Dermis blood vessel endothelial cell (primary cell): ENCODE measurements at places on chromosomes 13 and 19. TPM values are rescaled to one million over a fixed set of nuclear protein-coding genes. Genes with fewer than 3 reads are reported as not detected.

GRCh38 chr19:1252821-1253513 is 4.6 kb downstream of the MIDN start:
- peak; percentile 89 for DNase-seq

GRCh38 chr19:48444129-48444935 is 1.5 kb upstream of the GRWD1 start:
- DNase-seq: no peak

DNA sequence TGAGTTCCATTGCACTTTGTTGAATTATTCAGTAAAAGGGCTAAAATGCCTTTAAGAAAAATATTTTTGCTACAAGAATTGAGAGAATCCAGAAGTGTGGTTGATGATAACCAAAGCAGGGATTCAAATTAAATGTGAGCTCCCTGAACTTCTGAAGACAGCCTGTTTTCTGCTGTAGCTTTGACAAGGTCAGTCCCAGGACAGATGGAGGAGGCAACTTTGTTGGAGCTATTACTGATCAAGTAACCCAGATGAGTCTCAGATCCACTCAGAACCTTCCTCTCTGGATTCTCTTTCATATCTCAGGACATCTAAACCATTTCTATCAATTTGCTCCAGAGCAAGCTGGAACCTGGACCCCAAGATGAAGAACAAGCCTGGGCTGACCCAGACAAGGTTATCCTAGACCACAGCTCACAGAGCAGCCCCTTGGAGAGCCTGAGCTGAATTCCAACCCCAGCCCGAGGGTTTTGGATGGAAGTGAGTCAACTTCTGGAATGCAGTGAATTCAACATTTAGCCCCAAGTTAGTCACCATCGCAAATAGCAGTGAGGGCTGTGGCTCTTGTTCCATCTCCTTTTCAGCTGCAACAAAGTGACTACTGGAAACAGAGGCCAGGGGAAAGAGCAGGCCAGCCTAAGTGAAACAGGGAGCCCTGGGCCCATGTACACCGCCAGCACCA is 137.8 kb upstream of the TSC22D1 start:
- DNase-seq: peak; percentile 88

DNA sequence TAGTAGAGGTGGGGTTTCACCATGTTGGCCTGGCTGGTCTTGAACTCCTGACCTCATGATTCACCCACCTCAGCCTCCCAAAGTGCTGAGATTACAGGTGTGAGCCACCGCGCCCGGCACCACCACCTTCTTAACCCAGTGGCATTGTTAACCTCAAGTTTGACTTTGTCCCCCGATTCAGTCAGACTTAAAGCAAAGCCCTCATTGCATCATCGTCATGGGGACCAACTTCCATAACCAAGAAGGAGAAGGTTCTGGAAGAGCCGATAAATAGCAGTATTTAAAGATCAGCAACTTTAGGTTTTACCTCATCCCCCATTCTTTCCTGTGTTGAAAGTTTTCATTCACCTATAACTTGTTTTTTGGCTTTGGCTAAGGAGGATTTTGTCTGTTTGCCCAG is 6.7 kb upstream of the INAFM1 start:
- DNase-seq: no peak

GRCh38 chr13:90552702-90553101 is 794.8 kb upstream of the MIR17HG start:
- DNase-seq: no peak

- peak; percentile 93 for DNase-seq
Observed at GRCh38 chr19:41144403-41144802, 30.2 kb downstream of the CYP2F1 start.

DNA sequence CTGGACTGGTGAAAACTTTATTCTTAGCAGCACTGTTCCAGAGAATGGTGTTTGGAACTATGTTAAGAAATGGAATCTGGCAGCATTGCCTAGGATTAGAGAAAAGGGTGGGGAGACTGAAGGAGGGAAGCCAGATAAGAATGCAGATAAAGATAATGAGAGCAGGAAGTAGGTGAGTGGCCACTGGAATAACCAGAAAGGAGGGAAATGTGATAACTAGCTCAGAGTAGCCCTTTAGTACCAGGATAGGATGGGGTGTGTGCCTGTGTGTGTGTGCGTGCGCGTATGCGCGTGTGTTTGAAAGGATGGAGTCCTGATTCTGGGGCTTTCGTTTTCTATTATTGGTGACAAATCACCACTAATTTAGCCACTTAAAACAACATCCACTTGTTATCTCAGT is 33.4 kb upstream of the FRY start:
- DNase-seq: no peak

- no peak for DNase-seq
Observed at GRCh38 chr13:47008318-47008717, 111.5 kb upstream of the HTR2A start.

- DNase-seq: peak; percentile 28
Observed at GRCh38 chr19:21483589-21484170, 21.7 kb upstream of the ZNF429 start.

DNA sequence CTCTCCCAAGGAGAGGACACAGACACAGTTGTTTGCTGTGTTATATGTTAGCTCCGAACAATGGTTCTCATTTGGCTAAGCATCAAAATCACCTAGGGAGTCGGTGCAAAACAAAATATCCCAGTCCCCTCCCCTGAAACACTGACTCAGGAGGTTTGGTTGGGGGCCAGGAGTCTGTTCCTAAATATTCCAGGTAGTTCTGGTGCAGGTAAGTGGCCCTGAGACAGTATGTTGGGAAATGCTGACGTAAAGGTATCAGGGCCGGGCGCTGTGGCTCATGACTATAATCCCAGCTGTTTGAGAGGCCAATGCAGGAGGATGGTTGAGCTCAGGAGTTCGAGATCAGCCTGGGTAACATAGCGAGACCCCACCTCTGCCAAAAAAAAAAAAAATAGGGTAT is 2.3 kb upstream of the MAP2K7 start:
- DNase-seq: no peak

DNA sequence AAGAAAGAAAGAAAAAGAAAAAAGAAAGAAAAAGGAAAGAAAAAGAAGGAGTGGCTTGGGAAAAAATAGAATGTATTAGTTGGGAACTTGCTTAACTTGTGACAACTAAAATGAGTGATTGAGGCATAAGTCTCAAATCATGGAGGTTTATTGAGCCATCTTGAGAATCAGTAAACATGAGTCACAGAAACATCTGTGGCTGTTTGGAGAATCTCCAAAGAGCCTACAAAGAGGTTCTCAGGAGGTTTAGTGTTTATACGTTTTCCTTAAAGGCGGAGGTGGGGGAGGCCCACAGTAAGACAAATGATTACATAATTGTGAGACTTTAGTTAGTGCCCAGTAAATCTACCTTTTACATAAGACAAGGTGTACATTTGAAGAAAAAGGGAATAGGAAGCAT is 38.6 kb downstream of the WDR87 start:
- DNase-seq: peak; percentile 30

DNA sequence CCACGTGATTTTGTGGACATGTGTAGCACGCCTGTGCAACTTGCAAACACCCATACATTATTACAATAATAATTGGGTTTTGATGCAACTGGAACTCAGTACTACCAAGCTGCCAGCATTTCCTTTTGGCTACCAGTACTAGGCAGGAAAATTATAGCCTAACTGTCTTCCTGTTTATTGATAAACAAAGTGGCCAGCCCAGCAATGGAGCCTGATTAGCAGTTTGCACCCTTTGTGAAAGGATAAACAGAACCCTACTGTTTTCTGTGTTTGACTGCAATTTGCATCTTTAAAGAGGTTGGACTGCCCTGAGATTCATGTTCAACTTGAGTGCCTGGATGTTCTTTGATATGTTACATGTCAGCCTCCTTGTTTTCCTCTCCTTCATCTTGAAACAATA is 173.9 kb downstream of the ZIC5 start:
- no peak for DNase-seq

DNA sequence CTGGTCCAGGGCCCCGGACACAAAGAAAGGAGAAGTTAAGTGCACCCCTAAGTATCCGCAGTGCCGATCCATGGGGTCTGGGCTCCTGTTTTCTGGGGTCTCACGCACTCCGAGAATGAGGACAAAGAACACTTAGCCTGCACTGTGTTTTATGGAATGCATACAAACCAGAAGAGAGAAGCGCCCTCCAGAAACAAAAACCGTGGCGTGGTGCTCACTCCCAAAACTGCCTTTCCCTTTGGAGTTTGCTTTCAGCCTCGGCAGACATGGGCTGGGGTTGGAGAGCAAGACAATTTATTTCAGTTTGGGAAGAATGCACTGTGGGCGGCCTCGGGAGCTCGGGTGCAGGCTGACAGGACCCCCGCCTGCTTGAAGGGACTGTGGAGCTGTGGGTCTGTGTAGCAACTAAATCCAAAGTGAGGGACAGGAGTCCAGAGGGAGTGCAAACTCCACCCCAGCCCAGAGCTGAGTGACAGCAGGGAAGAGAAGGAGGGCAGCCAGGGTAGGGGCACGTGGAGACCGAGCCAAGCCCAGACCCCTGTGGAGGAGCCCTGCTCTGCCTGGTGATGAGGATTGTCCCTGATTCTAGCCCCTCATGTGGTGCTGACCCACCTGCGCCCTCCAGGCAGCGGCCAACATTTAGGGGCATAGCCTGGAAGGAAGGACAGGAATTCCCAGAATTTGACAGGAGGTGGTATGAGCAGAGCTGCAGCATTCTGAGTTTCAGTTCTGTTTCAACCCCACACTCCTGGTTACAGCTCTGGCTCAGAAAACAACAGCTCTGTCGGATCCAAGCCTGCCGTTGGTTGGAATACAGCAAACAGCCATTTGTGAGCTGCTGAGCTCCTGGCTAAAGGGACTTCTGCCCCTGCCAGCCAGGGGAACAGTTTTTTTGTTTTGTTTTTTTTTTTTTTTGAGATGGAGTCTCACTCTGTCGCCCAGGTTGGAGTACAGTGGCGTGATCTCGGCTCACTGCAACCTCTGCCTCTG is 37.8 kb upstream of the POP4 start:
- DNase-seq: no peak

DNA sequence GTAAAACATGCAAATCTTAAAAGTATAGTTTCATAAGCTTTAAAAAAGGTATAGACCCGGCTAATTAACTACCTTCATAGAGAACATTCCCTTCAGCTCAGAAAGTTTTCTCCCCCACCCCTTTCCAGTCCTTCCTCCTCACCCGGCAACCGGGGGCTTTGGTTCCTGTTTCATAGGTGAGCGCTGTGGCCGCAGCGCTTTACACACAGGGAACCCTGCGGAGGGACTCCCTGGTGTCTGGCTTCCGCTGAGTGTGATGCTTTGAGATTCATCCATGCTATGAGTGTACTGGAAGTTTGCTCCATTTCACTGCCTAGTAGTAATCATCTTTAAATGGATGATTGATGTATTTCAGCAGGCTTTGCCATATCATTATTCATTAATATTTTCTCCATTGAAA is 26.0 kb upstream of the PABPC3 start:
- no peak for DNase-seq

DNA sequence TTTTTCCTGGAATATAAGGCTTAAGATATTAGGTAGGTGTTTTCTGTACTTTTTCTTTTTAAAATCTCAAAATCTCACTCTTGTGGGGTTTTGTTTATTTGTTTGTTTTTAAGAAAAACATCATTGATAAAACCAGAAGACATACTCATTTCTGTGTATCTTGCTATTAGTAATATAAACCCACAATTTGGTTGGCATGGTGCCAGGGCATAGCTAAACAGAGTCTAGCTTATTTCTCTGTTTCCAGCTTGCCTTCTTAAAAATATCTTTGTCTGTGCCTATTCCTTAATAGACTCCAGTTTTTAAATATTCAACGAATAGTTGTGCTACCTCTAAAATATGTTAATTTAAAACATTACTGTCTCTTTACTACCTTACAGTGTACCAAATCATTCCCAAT is 1121.9 kb upstream of the PCDH20 start:
- no peak for DNase-seq

- DNase-seq: no peak
Observed at GRCh38 chr13:22428188-22428828, 752.5 kb upstream of the SGCG start.

- no peak for DNase-seq
Observed at GRCh38 chr13:112000888-112001287, 66.1 kb upstream of the SOX1 start.

- no peak for DNase-seq
Observed at GRCh38 chr13:107043021-107043956, 475.4 kb upstream of the ARGLU1 start.

DNA sequence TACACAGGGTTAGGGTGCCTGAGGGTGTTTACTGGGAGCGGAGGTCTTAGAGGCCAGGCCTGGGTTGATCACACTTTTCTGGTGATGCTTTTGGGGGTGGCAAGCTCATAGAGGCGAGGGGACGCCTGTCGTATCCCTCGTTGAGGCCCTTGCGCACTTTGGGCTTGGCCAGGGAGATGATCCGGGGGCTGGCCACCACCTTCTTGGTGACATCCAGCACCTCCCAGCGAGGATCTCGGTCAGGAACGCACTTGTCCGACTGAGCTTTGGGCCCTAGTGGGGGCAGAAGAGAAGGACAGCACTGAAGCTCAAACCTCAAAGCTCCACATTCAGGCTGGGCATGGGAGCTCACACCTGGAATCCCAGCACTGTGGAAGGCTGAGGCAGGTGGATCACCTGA is 17.6 kb upstream of the MIER2 start:
- no peak for DNase-seq

- DNase-seq: no peak
Observed at GRCh38 chr13:99415014-99415650, 86.1 kb upstream of the TM9SF2 start.

- no peak for DNase-seq
Observed at GRCh38 chr13:92251671-92252210, 853.3 kb downstream of the GPC5 start.

GRCh38 chr13:53439439-53440225 is 411.0 kb downstream of the OLFM4 start:
- DNase-seq: no peak

DNA sequence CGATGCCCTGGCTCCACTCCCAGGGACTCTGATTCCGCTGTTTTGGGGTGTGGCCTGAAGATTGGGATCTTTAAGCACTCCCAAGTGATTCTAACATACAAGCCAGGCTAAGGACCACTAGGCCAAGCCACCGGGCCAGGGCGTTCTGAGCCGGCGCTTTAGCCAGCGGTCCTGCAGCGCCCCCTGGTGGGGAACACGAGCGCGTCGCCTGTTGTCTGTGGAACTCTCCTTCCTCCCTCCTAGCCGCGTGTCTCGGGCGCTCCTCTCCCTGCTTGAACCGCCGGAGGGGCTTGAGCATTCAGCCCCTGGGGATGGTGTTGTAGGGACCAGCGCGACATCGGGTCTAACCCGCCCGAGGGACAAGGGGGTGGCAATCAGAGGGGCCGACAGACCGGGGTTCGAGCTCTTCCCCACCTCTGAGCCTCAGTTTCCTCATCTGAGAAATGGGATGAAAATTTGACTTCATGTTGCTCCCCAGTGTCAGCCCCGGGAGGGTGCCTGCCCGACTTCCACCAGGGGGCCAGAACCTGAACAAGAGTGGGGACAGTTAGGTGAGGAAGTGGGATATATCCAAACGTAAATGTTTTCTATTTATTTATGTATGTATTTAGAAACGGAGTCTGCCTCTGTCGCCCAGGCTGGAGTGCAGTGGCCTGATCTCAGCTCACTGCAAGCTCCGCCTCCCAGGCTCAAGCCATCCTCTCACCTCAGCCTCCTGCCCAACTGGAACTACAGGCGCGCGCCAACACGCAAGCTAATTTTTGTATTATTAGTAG is 18.0 kb upstream of the PNMA8B start:
- DNase-seq: peak; percentile 83

- no peak for DNase-seq
Observed at GRCh38 chr13:25800523-25800922, 251.3 kb downstream of the SHISA2 start.

Gene TLE6
- total RNA-seq: 2.0 and 2.7 TPM in 2 replicates

Gene CCDC169
- 1.0 and 1.2 TPM in 2 replicates for total RNA-seq

Gene NLRP4
- total RNA-seq: under 0.01 TPM in 1 of 2 replicates, not detected in the other

Gene FBXO27
- total RNA-seq: 0.98 and 1.5 TPM in 2 replicates

Gene IGFL1
- total RNA-seq: not detected in 2 replicates

Gene URAD
- not detected in 2 replicates for total RNA-seq

Gene TFPT
- total RNA-seq: 16.3 and 27.2 TPM in 2 replicates

Gene ERICH6B
- not detected in 2 replicates for total RNA-seq

Gene NLRP5
- not detected in 2 replicates for total RNA-seq
